ENCODE measurements at places on chromosomes 6 and 20.

- H3K36me3 ChIP-seq = no peaks in the 10 kb centered on the region
- no peak overlapping the region for H3K4me3 ChIP-seq
- H3K27ac ChIP-seq = no peak overlapping the region
- no peaks in the 10 kb centered on the region for H3K27me3 ChIP-seq
- H3K4me1 ChIP-seq = no peaks in the 10 kb centered on the region
Observed at GRCh38 chr20:34011275-34011674, 17.6 kb downstream of the RALY start.

DNA sequence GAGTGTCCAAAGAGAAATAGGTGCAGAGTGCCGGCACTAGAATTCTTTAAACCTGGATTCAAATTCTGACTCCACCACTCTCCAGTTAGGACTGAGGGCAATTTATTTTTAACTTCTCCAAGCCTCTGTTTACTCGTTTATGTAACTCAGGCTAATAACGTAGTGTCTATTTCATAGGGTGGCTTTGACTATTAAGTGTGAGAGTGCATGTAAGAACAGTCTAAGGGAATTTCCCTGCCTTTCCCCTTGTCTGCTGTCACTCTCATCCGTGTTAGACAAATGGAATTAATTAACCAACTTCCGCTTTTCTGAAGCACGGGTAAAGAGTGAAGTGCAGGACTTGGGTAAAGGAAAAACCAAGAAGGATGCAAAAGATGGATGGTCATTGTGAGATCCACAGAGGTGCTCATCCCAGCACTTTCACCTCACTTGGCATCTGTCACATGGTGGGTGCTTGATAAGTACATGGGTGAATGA lies 4.1 kb upstream of the ZKSCAN8 start:
- H3K27ac ChIP-seq = no peak overlapping the region
- H3K4me3 ChIP-seq = no peak overlapping the region
- no peak for DNase-seq
- H3K27me3 ChIP-seq = no peaks in the 10 kb centered on the region
- 0 out of 2 replicates have a peak, but pooled peaks cover 8% of the 10 kb centered on the region for H3K36me3 ChIP-seq

GRCh38 chr6:29626948-29627754 lies 5.8 kb downstream of the GABBR1 start:
- DNase-seq = no peak
- no peak overlapping the region for H3K4me3 ChIP-seq
- H3K36me3 ChIP-seq = 0 out of 2 replicates have a peak, but pooled peaks cover 3% of the 10 kb centered on the region
- H3K27ac ChIP-seq = no peak overlapping the region

- no peaks in the 10 kb centered on the region for H3K4me1 ChIP-seq
- no peaks in the 10 kb centered on the region for H3K36me3 ChIP-seq
- DNase-seq = no peak
Observed at GRCh38 chr20:40851051-40851450, 162.0 kb upstream of the MAFB start.

DNA sequence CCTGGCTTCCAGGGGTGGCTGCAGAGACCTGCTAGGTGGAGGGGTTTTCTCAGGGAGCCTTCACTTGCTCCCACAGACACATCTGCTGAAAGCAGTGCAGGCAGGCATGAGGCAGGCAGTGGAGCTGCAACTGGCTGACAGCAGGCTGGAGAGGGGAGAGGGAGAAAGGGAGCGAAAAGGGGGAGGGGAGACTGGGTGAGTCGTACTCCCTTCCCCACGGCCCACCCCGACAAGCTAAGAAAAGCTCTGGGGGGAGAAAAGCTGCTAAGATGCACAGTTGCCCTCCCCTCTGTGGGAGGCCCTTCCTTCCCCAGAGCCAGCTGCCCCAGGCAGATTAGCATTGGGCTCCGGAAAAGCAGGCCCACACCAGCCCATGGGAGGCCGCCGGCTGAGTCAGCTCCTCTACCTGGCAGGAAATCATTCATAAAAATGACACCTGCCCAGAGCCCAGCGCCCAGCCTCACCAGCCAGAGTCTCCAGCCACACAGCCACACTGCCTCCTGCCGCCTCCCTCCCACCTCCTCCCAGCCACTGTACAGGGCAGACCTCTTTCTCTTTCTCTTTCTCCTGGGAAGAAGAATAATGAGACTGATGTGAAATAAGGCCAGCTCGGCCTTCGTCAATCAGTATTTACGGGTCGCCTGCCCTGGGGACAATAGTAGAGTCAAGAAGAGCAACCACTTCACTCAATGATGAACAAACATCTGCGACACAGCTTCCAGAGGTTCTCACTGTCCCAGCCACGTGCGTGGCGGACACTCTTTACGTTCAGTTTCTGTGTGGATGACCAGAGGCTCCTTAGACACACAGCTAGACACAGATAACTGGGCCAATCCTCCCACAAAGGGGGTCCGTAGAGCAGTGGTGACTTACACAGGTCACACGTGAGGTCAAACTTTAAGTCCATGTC lies 7.7 kb upstream of the C20orf203 start:
- H3K27ac ChIP-seq = no peak overlapping the region
- peaks cover 23% of the 10 kb centered on the region for H3K4me1 ChIP-seq
- no peaks in the 10 kb centered on the region for H3K36me3 ChIP-seq
- DNase-seq = no peak
- no peaks in the 10 kb centered on the region for H3K27me3 ChIP-seq

- no peak within 1 kb of the TSS for H3K27ac ChIP-seq
- H3K36me3 ChIP-seq = no peaks in the 10 kb centered on the region
- peaks cover 15% of the 10 kb centered on the region for H3K4me1 ChIP-seq
- H3K4me3 ChIP-seq = no peak within 1 kb of the TSS
- DNase-seq = no peak
Observed at GRCh38 chr20:50690650-50691572, at the start of gene RIPOR3. TSS of gene RIPOR3 (minus strand) at chr20:50691542. CDS start at chr20:50691128, 414 bp downstream.

GRCh38 chr20:24566656-24567055 lies 97.2 kb downstream of the SYNDIG1 start:
- no peaks in the 10 kb centered on the region for H3K36me3 ChIP-seq
- no peak overlapping the region for H3K4me3 ChIP-seq
- no peak overlapping the region for H3K27ac ChIP-seq

- no peaks in the 10 kb centered on the region for H3K4me1 ChIP-seq
- no peaks in the 10 kb centered on the region for H3K36me3 ChIP-seq
- H3K4me3 ChIP-seq = no peak overlapping the region
- DNase-seq = no peak
Observed at GRCh38 chr6:109034526-109034925, 60.1 kb downstream of the SESN1 start.

DNA sequence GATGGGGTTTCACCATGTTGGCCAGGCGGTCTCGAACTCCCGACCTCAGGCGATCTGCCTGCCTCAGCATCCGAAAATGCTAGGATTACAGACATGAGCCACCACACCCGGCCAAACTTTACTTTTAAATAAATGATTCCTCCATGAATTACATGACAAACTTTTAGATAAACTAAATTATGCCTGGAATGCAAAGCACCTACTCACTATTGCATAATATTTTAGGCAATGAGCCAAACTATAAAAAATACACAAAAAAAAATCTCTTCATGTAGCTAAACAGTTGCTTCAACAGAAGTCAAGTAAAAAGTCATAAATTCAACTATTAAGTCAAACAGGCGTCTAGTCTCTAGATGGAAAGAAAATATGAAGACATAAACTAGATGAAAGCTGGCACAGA lies 56.5 kb downstream of the PTPRK start:
- H3K27ac ChIP-seq = no peak overlapping the region
- H3K27me3 ChIP-seq = no peaks in the 10 kb centered on the region

DNA sequence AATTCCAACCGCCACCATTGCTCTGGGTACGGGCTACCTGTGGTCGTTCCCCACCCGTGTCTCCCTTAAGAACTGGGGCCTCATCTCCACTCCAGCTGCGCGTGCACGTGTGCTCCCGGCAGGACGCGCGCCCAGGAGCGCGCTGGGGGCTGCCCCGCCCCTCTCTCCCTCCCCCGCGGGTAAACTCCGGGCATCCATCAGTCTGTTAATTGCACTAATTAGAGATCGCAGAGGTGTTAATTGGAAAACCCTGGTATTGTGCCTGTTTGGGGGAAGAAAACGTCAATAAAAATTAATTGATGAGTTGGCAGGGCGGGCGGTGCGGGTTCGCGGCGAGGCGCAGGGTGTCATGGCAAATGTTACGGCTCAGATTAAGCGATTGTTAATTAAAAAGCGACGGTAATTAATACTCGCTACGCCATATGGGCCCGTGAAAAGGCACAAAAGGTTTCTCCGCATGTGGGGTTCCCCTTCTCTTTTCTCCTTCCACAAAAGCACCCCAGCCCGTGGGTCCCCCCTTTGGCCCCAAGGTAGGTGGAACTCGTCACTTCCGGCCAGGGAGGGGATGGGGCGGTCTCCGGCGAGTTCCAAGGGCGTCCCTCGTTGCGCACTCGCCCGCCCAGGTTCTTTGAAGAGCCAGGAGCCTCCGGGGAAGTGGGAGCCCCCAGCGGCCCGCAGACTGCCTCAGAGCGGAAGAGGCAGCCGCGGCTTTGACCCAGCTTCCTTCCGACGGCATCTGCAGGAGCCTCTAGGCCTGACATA lies 14.4 kb downstream of the FOXP4 start:
- H3K27me3 ChIP-seq = no peaks in the 10 kb centered on the region
- H3K27ac ChIP-seq = no peak overlapping the region
- H3K36me3 ChIP-seq = peaks cover under 1% of the 10 kb centered on the region
- H3K4me3 ChIP-seq = no peak overlapping the region

DNA sequence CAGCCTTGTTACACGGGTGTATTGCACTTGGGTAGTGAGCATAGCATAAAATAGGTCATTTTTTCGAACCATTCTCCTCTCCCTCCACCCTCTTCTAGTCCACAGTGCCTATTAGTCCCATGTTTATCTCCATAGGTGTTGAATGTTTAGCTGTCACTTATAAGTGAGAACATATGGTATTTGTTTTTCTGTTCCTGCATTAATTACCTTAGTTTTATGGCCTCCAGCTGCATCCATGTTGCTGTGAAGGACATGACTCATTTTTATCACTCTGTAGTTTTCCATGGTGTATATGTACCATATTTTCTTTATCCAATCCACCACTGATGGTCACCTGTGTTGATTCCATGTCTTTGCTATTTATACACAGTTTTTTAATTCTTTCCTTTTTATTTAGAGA lies 889.5 kb downstream of the EYS start:
- no peak overlapping the region for H3K27ac ChIP-seq
- H3K4me1 ChIP-seq = no peaks in the 10 kb centered on the region
- no peaks in the 10 kb centered on the region for H3K27me3 ChIP-seq
- no peak for DNase-seq
- no peaks in the 10 kb centered on the region for H3K36me3 ChIP-seq

DNA sequence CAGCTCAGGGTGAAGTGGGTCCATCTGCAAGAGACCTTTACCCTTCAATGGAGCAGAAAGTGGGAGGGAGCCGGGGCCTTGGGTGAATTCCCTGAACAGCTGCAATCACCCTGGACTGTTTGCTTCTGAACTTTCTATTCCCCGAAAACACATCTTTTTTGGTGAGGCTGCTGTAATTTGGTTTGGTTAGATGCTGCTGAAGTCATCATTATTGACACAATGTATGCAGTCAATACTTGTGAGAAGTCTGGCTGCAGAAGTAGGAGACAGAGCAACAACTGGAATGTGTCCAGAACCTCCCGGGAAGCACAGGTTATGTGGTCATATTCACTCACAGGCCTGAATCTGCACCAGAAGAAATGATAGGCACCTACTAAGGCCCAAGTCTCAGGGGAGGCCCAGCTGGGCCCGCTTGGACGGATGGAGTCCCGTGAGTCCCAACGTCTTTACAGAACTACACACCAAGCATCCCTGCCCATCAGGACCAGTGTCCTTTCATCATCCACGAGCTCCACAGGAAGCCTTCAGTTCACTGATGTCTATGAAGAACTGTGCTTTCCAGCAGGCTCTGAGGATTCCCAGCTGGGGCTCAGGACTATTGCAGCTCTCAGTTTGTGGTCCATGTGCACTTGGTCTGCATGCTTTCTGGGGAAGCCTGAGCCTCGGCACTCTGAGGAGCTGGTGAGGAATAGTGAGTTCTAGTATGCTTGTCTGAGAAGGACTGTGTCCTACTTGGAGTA lies 177.6 kb downstream of the THBS2 start:
- no peak overlapping the region for H3K27ac ChIP-seq
- no peaks in the 10 kb centered on the region for H3K27me3 ChIP-seq
- no peak for DNase-seq
- H3K4me1 ChIP-seq = peaks cover 4% of the 10 kb centered on the region
- H3K4me3 ChIP-seq = no peak overlapping the region
- no peaks in the 10 kb centered on the region for H3K36me3 ChIP-seq

DNA sequence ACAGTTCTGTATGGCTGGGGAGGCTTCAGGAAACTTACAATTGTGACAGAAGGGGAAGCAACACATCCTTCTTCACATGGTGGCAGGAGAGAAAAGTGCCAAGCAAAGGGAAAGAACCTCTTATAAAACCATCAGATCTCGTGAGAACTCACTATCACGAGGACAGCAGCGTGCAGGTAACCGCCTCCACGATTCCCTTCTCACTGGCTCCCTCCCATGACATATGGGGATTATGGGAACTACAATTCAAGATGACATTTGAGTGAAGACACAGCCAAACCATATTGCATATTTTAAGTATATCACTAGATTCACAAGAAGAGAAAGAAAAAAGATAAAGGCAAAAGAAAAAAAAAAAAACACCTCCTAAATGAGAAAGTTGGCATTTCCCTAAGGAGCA lies 431.9 kb upstream of the RGS17 start:
- DNase-seq = peak; percentile 8
- no peaks in the 10 kb centered on the region for H3K4me1 ChIP-seq
- H3K36me3 ChIP-seq = no peaks in the 10 kb centered on the region
- H3K4me3 ChIP-seq = no peak overlapping the region
- H3K27ac ChIP-seq = no peak overlapping the region
- no peaks in the 10 kb centered on the region for H3K27me3 ChIP-seq

- H3K27ac ChIP-seq = no peak overlapping the region
- no peaks in the 10 kb centered on the region for H3K4me1 ChIP-seq
- no peaks in the 10 kb centered on the region for H3K36me3 ChIP-seq
- H3K4me3 ChIP-seq = no peak overlapping the region
- no peaks in the 10 kb centered on the region for H3K27me3 ChIP-seq
Observed at GRCh38 chr20:6583134-6583738, 184.2 kb upstream of the BMP2 start.

DNA sequence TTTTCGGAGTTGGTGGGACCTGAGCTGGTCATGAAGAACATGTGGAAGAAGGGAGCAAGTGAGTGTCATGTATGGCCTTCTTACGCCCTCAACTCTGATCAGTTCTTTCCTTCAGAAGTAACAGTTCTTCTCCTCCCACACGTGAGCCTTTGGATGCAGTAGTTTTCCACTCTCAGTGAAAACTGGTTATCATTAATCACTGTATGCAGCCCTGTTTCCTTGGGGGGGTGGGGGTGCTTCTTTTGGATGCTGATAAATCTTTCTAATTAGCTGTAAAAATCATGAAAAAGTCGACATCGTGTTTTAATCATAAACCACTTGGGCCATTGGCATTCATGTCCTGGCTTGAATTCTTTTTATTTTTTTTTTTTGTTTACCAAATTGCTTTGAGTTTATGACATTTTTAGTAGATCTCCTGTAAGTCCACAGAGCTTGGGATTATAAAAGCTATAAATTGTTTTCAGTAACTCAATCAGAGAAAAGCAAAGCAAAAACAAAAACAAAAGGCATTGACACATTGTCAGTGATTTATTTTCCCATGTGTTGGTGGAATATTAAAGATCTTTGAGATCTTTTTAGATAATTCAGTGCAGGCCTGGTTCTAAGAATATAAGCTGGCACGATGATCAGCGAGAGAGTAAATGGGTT lies 84.8 kb downstream of the TRMT11 start:
- no peak overlapping the region for H3K4me3 ChIP-seq
- no peaks in the 10 kb centered on the region for H3K27me3 ChIP-seq
- H3K27ac ChIP-seq = no peak overlapping the region
- no peak for DNase-seq

GRCh38 chr6:43860285-43860684 lies 90.3 kb downstream of the VEGFA start:
- H3K4me3 ChIP-seq = no peak overlapping the region
- DNase-seq = no peak
- H3K36me3 ChIP-seq = no peaks in the 10 kb centered on the region
- no peak overlapping the region for H3K27ac ChIP-seq

- H3K4me3 ChIP-seq = no peak overlapping the region
- DNase-seq = peak; percentile 10
- no peak overlapping the region for H3K27ac ChIP-seq
- H3K4me1 ChIP-seq = no peaks in the 10 kb centered on the region
Observed at GRCh38 chr6:44304282-44305199, 8.6 kb downstream of the AARS2 start.
